CD4-positive, alpha-beta T cell treated with Interleukin-21 for 1 hour (primary cell): ENCODE measurements at places on chromosomes 6 and 20.

DNA sequence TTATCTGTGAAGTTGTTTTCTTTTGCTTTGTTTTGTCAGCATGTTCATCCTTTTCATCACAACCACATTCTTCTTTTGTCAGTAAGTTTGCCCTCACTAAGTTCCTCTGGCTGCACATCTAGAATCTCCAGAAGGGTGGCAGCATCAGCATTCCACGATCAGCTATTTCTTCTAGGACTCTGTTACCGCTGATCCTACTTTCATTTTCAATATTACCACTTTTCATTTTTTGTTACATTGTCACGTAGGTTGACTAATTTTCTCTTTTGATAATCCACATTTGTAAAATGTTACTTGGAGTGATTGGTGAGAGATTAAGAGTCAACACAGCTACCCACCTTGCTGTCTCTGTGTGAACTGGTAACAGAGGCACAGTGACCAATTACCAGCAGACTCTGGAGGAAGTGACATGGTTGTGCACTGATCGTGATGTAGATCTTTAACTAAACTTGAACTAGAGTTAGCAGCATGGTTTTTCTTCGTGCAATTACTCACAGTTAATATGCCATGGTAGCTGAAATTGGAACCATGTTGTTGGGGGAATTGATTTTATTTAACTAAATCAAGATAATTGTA lies 307.9 kb upstream of the SLC35B3 start:
- DNase-seq: no peak

DNA sequence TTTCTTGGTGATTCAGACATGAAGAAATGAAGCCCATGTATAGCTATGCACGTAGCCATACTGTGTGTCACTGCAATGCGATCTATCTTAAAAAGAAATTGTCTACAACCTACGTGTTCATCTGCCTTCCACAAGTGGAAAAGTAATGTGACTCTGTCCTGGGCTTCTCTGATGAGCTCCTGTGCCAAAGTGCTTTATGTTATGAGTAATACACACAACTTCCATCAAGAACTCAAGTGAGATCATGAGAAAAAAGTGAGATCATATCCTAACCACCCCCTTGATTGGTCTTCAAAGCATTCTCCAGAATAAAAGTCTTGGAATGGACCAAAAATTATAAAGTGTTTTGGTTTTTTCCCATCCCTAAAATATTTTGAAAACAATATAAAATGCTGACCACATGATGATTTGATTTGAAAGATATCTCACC lies 114.3 kb downstream of the DST start:
- no peak for DNase-seq

DNA sequence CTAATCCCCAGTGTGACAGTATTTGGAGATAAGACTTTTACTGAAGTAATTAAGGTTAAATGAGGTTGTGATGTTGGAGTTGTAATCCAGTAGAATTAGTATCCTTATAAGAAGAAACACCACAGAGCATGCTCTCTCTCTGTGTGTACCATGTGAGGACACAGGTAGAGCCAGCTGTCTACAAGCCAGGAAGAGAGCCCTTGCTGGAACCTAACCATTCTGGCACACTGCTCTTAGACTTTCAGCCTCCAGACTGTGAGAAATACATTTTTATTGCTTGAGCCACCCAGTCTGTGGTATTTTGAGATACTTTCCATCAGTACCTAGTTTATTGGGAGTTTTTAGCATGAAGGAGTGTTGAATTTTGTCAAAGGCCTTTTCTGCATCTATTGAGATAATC lies 110.2 kb downstream of the PHF3 start:
- DNase-seq: no peak

GRCh38 chr6:39200498-39201020 lies 28.7 kb downstream of the KCNK5 start:
- DNase-seq: no peak

DNA sequence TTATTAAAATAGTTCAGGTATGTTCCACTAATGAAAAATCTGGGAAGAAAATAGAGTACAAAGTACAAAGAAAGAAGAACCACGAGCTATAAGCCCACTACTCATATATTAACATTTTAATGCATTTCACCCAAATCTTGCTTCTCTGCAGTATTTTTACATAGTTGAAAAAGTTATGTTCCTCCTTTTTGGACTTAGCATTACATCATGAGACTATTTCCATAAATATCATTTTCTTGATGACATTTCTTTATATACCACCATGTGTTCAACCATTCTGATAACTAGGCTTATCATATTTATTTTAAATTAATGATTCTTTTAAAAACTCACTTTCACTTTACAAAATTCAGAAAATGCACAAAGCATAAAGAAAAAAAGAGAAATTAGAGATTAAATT lies 3.0 kb downstream of the IPCEF1 start:
- DNase-seq: no peak

- DNase-seq: no peak
Observed at GRCh38 chr6:54135665-54136369, 24.6 kb downstream of the MLIP start.
